ENCODE measurements at places on chromosomes 5 and 9. TPM values are rescaled to one million over a fixed set of nuclear protein-coding genes. Genes with fewer than 3 reads are reported as not detected.

The ANKRD18A gene
- 0.11 TPM for total RNA-seq

- DNase-seq: no peak
Observed at GRCh38 chr5:97618721-97619120, 435.7 kb upstream of the RIOK2 start.

GRCh38 chr5:141637767-141638419, 1.1 kb downstream of the RELL2 start:
- peak; percentile 81 for DNase-seq

DNA sequence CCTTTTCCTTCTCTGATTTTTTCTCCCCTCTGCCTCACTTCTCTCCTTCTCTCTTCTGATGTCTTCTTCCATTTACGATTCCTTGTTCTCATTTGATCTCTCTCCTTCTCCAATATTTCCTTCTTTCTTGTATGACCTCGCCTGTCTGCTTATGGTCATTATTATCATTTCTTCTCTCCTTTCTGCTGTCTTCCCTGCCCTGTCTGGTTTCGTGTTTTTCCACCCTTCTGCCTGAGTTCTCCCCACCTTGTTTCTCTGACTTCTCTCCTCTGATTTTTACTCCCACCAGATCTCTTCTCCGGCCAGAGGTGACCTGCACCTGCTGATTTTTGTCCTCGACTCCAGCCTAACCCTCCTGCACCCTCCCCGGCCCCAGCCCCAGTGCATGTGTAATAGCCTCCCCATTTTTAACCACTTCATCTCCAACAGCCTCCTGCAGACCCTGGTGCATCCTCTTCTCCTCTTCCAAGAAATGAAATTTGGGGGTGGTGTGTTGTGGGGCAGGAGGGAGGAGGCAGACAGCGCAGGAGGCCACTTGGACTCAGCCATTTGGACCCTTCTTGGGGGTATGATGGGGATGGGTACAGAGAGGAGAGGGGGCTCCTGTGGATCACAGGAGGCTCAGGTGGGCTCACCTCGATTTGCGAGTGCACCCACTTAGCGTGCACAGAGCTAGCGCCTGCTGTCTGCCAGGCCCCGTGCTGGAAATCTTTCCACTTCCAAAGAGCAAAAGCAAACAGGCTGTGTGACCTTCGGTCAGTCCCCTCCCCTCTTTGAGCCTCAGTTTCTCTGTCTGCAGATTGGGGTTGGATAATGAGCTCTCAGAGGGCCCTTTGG, 32.5 kb downstream of the GSN start:
- DNase-seq: no peak

- DNase-seq: peak; percentile 40
Observed at GRCh38 chr5:133754575-133755169, 142.3 kb upstream of the FSTL4 start.

- peak; percentile 31 for DNase-seq
Observed at GRCh38 chr9:95506428-95506677, 10.4 kb downstream of the PTCH1 start.

GRCh38 chr5:154251529-154251928, 61.0 kb downstream of the GALNT10 start:
- no peak for DNase-seq

- no peak for DNase-seq
Observed at GRCh38 chr9:626596-626995, 214.9 kb upstream of the DMRT1 start.

- DNase-seq: no peak
Observed at GRCh38 chr9:111458139-111459009, 25.8 kb downstream of the ECPAS start.

- DNase-seq: no peak
Observed at GRCh38 chr5:112077180-112077579, 320.2 kb upstream of the NREP start.

GRCh38 chr5:56384186-56384585, 151.1 kb upstream of the ANKRD55 start:
- DNase-seq: no peak

DNA sequence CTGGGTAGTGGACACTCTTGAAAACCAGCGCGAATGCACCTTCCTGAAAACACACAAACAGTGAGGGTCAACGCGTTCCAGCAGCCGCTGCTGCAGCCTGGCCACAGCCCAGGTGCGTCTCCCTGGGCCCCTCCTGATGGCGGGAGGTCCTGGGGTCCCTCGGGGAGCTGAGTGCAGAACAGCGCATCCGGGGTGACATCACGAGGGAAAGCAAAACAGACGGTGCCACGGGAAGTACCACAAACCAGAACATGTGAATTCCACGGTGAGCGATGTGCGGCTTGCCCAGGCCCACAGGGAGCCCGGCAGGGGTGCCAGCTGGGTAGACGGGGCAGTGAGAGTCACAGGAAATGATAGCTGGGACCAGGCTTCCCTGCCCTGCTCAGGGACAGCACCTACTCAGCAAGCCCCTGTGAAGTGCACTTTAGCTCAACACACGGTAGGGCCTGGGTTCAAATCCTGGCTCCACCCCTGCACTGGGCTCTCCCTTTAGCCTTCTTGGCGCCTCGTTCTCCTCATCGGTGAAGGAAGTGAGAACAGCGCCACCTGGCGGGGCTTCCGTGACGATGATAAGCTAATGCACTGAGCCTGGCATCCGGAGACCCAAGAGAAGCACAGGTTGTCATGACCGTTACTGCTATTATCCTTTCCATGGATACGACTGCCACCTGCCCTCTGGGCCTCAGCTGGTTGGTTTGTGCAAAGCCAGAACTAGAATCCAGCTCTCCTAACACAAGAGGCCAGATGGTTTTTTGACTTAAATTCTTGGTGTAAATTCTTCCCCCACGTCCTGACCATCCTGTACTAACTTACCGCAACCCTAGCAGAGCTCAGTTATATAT, 24.6 kb downstream of the GFPT2 start:
- peak; percentile 87 for DNase-seq

The MOB3B gene
- 2.8 TPM for total RNA-seq

GRCh38 chr9:102106439-102106838, 368.0 kb upstream of the GRIN3A start:
- DNase-seq: no peak

- no peak for DNase-seq
Observed at GRCh38 chr5:6592601-6593000, 40.2 kb downstream of the NSUN2 start.

- DNase-seq: no peak
Observed at GRCh38 chr9:4009006-4009511, 290.8 kb downstream of the GLIS3 start.

DNA sequence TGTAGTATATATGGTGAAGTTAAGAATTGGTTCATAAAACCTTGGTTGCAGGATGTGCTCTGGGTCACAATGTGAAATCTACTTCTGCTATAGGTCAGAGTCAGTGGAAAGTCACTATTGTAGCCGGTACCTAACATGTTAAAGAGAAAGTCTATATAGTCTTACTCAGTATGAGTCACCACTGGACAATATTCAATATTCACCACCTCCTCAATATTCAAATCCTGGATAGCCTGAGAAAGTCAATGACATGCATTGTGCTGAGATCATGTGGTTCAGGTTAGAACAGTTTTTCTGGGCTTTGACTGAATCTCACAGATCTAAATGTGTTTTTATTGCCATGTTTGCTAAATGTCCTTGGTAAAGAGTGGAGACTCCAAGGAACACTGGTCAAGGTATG, 108.8 kb downstream of the HMHB1 start:
- no peak for DNase-seq

DNA sequence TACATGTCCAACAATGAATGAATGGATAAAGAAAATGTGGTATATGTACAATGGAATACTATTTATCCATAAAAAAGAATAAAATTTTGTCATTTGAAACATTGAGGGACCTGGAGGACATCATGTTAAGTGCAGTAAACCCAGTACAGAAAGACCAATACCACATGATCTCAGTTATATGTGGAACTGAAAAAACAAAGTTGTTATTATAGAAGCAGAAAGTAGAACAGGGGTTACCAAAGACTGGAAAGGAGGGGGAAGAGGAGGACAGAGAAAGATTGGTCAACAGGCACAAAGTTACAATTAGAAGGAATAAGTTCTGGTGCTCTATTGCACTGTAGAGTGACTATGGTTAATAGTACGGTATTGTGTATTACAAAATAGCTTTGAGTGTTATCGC, 233.8 kb downstream of the SEMA6A start:
- no peak for DNase-seq

The HTR4 gene
- total RNA-seq: not detected

DNA sequence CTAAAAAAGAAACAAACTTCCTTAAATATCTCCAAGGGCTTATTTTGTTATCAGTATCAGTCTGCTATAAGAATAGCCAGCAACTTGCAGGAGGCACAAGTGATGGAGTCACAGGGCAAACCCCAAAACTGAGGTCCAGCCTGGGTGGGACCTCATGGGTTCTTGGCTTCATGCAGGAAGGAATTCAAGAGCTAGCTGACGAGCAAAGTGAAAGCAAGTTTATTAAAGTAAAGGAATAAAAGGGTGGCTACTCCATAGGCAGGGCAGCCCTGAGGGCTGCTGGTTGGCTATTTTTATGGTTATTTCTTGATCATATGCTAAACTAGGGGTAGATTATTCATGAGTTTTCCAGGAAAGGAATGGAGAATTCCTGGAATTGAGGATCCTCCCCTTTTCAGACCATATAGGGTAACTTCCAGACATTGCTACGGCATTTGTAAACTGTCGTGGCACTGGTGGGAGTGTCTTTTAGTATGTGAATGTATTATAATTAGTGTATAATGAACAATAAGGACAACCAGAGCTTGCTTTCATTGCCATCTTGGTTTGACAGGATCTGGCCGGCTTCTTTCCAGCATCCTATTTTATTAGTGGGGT, 231.9 kb downstream of the ADAMTSL1 start:
- no peak for DNase-seq

DNA sequence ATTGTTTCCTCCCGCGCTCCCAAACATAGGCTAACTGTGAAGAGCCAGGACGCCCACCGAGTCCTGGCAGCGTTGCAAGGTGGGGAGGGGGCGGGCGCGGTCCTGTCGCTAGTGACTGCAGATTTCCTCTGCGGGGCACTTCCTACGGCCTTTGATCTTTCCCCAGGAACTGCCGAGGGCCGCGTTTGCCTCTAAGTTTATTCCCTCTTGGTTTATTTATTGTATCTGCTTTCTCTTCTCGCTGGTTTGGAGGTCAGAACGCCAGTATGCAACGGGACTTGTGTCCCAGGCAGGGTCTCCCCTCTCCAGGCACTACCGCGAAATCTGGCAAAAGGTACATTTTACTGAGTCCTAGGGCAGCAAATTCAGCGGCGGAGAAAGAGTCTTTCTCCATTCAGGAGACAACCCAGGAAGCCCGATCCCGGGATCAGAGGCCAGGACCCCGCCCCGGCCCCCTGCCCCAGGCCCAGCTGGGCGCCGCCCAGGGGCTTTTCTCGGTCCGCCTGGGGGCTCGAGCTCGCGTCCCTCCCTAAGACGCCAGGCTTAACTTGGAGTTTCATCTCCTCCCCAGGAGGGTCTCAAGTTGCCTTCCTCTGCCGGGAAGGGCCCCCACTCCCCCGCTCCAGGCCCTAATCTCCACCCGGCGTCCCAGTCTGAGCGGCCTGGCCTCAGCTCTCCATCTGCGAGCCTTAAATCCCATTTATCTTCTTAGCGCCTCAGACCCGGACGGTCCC, 884 bp upstream of the EGFLAM start:
- no peak for DNase-seq

GRCh38 chr5:6979061-6979460, 265.8 kb downstream of the TENT4A start:
- DNase-seq: no peak

The STING1 gene
- total RNA-seq: 64.9 TPM

The SPATA9 gene
- not detected for total RNA-seq

GRCh38 chr5:179975713-179976134, 68.0 kb upstream of the TBC1D9B start:
- DNase-seq: no peak

All from activated CD8-positive, alpha-beta T cell treated with anti-CD3 and anti-CD28 coated beads, Interleukin-2, amount 10 ng/mL, durations not matched to agents 7 days and 5 days (primary cell).